Ecto neural progenitor cell (in vitro differentiated cells): ENCODE measurements at places on chromosomes 11 and 22.

DNA sequence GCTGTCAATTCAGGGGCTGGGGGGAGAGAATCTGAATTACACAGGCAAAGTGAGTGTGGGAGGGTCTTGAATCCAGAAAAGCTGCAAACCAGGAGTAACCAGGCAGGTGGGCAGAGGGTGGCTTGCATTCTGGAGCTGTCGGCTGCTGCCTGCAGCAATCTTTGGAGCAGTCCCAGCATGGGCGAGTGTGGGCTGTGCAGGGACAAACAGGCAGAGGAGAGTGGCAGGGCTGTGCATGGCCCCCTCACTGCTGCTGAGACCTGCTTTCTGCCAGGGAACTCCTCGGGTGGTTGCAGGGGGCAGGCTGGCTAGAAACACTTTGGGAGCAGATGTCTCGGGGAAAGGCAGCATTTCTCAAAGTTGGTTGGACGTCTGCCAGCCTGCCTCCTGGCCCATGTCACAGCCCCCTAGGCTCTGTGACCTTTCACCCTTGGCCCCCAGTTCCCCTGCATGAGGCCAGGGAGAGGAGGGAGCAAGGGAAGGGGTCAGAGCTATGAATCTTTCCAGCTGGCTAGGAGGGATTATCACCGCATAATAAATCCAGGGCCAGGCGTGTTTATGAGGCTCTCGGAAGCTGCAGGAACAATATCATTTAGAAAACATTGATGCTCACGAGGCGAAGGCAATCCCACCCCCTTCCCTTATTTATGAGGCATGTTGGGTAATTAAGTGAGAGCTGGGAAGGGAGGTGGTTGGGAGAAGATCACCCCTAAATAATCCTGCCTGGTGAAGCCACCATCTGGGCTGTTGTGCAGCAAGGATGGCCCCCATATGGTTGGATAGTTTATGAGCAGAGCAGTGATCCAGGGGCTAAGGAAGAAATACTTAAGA lies 212.3 kb upstream of the NCAM1 start:
- DNase-seq: no peak

DNA sequence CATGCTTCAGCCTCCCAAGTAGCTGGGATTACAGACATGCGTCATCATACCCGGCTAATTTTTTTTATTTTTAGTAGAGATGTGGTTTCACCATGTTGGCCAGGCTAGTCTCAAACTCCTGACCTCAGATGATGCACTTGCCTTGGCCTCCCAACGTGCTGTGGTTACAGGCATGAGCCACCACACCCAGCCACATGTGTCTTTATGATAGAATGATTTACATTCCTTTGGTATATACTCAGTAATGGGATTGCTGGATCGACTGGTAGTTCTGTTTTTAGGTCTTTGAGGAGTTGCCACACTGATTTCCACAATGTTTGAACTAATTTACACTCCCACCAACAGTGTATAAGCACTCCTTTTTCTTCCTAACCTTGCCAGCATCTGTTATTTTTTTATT lies 276.2 kb downstream of the METTL15 start:
- no peak for DNase-seq

DNA sequence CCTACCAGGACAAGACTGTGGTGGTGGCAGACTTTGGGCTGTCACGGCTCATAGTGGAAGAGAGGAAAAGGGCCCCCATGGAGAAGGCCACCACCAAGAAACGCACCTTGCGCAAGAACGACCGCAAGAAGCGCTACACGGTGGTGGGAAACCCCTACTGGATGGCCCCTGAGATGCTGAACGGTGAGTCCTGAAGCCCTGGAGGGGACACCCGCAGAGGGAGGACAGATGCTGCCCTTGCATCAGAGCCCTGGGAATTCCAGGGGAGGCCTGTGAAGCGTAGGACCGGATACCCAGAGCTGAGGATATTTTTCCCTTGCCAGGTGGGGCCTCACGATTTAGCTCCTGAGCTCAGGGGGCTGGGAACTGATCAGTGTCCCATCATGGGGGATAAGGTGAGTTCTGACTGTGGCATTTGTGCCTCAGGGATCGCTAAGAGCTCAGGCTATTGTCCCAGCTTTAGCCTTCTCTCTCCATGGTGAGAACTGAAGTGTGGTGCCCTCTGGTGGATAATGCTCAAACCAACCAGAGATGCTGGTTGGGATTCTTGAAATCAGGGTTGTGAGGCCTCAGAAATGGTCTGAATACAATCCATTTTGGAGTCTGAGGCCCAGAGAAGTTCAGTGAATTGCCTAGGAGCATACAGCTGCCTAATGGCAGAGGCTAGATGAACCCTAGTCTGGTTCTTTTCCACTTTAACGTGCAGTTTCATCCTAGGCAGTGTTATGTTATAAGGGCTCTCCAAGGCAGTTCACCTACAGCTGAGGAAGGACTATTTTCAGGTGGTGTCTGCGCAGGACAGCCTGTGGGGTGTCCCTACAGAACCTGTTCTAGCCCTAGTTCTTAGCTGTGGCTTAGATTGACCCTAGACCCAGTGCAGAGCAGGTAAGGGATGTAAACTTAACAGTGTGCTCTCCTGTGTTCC lies 19.5 kb downstream of the PIK3IP1 start:
- peak; percentile 72 for DNase-seq

DNA sequence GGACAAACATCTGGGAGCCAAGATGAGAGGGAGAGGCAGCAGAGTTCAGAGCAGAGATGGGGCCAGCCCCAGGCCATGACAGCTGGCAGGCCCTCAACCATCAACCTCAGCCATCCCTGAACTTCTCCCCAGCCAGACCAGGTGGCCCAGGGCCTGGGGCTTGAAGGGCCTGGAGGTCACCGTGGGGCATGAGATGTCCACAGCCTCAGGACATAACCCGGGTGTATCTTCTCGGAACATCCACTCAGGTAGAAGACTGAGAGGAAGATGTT lies 12.4 kb upstream of the SLC39A13 start:
- DNase-seq: no peak
